Stimulated activated CD8-positive, alpha-beta memory T cell treated with anti-CD3 and anti-CD28 coated beads, Interleukin-4, amount 100 ng/mL, for 1 hour (primary cell): ENCODE measurements at places on chromosomes 1 and 21.

- DNase-seq = no peak
Observed at GRCh38 chr21:45514311-45515021, 27.8 kb downstream of the SLC19A1 start.

DNA sequence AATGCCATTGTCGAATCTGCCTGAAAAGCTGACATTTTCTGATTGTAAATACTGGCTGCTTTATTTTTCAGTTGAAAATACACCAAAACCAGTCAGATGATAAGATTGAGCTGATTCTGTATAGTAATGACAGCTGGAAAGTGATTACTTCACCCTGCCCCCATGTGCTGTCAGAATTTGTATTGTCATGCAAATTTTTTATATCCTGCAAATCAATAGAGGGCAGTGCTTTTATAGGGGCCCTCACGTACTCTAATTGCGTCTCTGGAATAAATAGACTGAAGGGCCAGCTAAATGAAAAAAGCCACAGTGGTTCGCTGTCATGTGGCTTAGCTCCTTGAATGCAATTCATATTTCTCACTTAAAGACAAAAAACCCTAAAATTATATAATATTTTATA, 208.6 kb downstream of the LHX8 start:
- DNase-seq = no peak

- DNase-seq = no peak
Observed at GRCh38 chr1:40575336-40575735, 43.9 kb downstream of the ZNF684 start.

GRCh38 chr1:95042286-95042685, 30.5 kb downstream of the ALG14 start:
- no peak for DNase-seq

DNA sequence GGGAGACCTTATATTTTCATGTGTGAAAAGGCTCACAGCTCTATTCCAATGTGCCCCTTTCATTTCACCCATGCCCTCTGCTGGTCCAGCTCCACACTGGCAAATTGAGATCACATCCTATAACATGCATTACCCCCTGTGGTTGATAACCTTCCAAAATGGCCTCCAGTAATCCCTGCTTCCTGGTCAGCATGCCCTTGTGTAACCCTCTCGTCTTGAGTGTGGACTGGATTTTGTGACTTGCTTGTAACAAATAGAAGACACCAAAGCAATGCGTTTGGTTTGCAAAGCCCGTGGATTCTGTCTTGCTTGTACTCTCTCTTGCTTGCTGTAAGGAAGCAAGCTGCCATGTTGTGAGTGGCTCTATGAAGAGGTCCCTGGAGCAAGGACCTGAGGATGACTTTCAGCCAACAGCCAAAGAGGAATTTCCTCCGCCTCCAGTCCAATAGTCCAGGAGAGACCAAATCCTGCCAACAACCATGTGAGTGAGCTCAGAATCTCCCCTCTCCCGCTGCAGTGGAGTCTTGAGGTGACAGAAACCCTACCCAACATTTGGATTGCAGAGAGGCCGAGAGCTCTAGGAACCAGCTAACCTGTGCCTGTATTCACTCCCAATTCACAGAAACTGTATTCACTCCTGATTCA, 17.4 kb downstream of the KCNA10 start:
- DNase-seq = no peak

- no peak for DNase-seq
Observed at GRCh38 chr1:198741744-198742143, 102.9 kb downstream of the PTPRC start.

GRCh38 chr1:221788466-221788865, 46.6 kb upstream of the DUSP10 start:
- no peak for DNase-seq

DNA sequence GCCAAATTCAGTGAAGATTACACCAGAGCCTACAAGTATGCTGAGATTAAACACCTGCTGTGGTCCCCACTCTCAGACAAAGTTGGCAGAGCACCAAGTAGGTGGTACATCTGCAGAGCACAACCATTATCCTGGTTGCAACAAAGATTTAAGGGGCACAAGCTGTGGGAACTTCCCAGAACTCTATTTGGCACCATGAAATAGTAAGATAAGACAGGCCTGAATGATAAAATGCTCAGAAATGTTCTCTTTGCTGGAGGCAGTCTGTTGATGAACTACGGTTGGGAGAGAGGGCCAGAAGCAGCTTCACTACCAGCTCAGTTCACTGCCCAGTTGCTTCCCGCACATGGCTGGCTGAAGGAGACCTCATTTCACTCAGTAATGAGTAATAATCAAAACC, 19.9 kb downstream of the RPL5 start:
- DNase-seq = no peak

- no peak for DNase-seq
Observed at GRCh38 chr1:9291914-9292360, 757 bp upstream of the SPSB1 start.

DNA sequence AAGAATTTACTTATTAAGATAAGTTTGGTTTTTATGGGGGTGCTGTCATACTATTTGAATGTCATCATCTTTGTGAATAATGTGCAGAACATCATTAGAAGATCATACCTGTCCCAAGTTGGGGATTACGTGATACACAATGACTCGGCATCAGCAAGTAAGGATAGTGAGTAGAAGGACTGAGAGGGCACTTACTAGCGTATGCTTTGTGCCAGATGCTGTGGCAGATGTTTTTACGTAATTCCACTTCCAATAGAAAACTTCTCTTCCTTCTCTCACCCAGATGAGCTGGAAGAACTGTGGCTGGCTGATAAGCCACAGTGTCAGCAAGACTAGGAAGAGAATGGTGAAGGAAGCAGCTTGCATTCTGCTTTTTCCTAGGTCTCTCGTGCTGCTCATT, 28.1 kb upstream of the TGFB2 start:
- no peak for DNase-seq

DNA sequence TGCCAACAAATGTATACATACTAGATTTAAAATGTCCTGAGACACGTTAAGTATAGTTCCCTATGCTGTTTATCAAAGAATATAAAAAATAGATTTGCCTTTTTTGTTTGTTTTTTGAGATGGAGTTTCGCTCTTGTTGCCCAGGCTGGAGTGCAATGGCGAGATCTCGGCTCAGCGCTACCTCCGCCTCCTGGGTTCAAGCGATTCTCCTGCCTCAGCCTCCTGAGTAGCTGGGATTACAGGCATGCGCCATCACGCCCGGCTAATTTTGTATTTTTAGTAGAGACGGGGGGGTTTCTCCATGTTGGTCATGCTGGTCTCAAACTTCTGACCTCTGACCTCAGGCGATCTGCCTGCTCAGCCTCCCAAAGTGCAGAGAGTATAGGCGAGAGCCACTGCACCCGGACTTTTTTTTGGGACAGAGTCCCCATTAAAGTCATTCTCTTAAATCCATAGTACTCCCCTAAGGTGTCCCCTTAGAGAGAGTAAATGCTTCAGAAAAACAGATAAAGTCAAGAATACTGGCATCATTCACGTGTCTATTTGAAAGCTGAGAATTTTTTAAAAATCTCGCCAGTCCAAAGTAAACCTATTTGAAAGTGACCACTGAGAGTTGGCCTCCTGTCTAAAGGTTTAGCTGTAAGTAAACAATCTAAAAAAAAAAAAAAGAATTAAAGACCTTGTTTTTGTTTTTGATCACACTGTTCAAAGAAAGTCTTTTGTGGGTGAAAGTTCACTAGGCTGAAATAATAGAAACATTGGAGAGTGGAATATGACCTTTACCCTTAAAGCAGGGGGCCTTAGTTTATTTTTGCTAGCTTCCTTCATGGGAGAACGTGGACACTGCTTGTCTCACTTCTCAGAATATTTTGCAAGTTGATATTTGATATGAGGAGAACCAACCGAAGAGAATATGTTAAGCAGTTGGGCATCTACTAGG, 48.0 kb upstream of the SLC16A1 start:
- DNase-seq = no peak
